ENCODE measurements at places on chromosomes 2 and 18.
A peak's percentile ranks its signal among the peaks of the same experiment; 100 is the strongest.

DNA sequence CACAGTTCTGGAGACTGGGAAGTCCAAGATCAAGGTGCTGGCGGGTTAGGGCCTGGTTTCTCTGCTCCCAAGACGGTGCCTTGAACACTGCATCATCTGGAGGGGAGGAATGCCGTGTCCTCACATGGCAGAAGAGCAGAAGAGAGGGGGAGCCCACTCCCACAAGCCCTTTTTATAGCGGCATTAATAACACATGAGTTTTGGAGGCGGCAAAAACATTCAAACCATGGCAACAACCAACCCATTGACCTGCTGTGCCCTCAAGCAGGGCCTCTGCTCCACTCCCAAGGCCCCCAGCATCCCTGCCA lies 62.0 kb downstream of the SMAD7 start:
- DNase-seq, result no peak

- peak; percentile 27 for DNase-seq
Measured at GRCh38 chr18:49459404-49460171, 857 bp downstream of the DYM start.

DNA sequence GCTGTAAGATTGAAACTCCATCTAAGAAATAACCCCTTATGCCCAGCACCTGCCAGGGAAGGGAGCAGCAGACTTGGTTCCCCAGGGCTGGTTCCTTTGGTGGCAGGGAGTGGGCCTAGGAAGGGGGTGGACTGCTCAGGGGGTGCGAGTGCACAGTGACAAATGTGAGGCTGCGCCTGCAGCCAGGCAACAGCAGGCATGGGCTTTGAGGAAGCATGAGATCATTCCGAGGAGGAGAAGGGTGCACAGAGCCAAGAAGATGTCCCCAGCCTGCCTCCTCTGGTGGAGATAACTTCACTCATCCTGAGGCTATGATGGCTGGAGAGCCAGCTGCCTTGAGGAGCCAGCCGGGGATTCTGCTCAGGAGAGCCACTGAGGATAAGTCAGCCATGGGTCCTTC lies 158.0 kb downstream of the CAPN13 start:
- DNase-seq, result no peak

- DNase-seq, result no peak
Measured at GRCh38 chr2:197057959-197058358, 131.5 kb upstream of the PGAP1 start.

Data from CD4-positive, alpha-beta T cell treated with Interleukin-4 for 4 hours (primary cell).